SHP77 treated with DMSO at 0.1 percent for 48 hours (cell line): ENCODE measurements at places on chromosomes 7 and 10.

DNA sequence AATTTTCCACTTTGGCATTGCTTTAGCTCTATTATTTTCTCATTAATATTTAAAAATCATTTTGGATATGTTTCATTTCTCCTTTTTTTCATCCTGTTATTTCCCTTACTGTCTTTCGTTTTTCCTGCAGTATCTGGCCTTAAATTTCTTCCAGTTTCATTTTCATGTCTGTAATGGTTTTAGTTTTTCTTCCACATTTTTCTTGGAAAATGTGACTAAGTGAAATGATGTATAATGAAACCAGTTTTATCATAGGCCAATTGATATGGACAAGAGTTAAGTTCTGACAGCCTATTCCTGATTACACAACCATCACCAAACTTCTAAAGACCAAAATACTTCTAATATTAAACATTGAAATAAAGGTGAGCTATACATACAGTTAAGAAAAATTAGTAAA, 158.5 kb downstream of the LHFPL3 start:
- DNase-seq = no peak

- no peak for DNase-seq
Observed at GRCh38 chr10:5595994-5596471, 70.4 kb downstream of the ASB13 start.

DNA sequence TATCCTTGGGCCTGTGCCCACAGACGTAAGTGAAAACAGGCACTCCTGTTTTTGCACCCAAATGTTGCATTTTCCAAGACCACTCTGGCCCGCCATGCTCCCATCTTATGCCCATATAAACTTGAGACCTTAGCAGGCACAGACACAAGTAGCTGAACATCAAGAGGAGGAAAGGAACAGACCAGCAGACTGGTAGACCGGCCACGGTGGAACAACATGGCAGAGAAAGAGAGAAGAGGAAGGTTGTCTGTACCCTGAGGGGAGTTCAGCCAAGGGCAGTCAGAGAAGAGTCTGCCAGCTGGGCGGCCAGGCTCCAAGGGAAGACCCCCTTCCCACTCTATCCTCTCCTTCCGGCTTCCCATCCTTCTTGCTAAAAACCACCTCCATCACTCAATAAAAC, 85.3 kb downstream of the GPR37 start:
- no peak for DNase-seq

GRCh38 chr7:42878303-42878702, 33.6 kb downstream of the C7orf25 start:
- peak; percentile 35 for DNase-seq

DNA sequence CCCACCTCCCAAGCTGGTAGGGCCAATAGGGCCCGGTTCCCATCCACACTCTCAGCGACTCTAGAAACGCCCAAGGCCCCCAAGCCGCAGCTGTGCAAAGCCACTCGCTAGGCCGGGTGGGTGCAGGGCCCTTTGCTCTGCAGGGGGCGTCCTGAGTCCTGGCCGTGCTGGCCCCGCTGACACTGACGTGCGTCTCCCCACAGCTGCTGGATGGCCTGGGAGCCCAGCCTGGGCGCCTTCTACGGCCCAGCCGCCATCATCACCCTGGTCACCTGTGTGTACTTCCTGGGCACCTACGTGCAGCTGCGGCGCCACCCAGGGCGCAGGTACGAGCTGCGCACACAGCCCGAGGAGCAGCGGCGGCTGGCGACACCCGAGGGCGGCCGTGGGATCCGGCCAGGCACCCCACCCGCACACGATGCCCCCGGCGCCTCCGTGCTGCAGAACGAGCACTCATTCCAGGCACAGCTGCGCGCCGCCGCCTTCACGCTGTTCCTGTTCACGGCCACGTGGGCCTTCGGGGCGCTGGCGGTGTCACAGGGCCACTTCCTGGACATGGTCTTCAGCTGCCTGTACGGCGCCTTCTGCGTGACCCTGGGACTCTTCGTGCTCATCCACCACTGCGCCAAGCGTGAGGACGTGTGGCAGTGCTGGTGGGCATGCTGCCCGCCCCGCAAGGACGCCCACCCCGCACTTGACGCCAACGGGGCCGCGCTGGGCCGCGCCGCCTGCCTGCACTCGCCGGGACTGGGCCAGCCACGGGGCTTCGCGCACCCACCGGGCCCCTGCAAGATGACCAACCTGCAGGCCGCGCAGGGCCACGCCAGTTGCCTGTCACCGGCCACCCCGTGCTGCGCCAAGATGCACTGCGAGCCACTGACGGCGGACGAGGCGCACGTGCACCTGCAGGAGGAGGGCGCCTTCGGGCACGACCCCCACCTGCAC, 31.6 kb upstream of the KNDC1 start:
- no peak for DNase-seq

- DNase-seq = no peak
Observed at GRCh38 chr7:55060636-55061022, 41.8 kb downstream of the EGFR start.

- DNase-seq = no peak
Observed at GRCh38 chr7:11060893-11061292, 87.2 kb downstream of the PHF14 start.

- no peak for DNase-seq
Observed at GRCh38 chr10:75513292-75513885, 82.0 kb downstream of the LRMDA start.

- no peak for DNase-seq
Observed at GRCh38 chr7:122755696-122756095, 53.0 kb upstream of the RNF148 start.

GRCh38 chr7:66930341-66930740, 9.3 kb downstream of the TMEM248 start:
- DNase-seq = no peak

DNA sequence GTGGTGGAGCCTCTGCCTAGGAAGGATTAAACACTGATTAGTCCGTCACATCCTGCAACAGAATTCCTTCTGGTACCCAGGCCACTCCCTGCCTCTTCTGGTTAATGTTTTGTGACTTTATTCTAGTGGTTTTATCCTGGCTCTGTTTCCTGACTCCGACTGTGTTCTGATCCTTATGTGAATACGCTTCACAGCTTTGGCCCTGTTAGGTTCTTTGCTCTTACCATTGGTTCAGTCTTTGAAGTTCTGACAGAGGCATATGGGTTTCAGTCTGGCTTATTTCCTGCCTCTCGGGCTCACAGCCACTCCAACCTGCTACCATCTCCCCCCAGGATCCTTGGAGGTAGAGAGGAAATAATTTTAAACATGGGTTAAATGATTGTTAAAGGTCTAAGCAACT, 23.2 kb upstream of the FGL2 start:
- DNase-seq = no peak

DNA sequence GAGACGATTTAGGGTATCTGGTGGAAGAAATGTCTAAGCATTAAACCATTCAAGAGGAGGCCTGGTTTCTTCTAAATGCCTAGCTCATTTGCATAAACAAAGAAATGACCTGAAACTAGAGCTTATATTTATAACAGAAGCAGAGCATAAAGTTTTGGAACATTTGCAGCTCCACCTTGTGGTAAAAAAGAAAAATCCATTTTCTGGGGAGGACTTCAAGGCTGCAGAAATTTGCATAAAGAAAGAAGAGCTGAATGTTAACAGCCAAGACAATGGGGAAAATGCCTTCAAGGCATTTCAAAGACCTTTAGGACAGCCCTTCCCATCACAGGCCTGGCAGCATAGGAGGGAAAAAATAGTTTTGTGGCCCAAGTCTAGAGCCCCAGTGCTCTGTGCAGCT, 362.0 kb downstream of the ZNF248 start:
- no peak for DNase-seq

DNA sequence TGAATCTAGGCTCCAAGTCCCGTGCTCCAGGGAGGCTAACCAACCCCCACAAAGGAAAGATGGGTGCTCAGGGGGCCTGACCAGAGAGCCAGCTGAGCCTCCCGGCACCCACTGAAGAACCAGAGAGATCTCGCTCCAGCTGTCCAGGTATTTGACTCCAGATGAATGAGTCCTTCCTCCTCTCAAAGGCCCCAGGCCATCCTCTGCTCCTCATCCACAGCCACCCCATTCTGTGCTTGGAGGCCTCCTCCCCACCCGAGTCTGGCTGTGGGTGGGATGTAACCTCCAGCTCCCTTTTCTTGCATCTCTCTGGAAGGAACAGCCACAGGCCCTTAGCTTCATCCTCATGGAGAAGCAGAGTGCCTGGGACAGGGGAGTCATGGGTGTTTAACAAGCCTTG, 44.6 kb downstream of the VSTM4 start:
- DNase-seq = no peak

GRCh38 chr7:16914771-16915170, 33.0 kb upstream of the AGR3 start:
- no peak for DNase-seq

GRCh38 chr10:103872137-103872931, 17.0 kb upstream of the SH3PXD2A start:
- no peak for DNase-seq

GRCh38 chr10:51999096-51999495, 299.7 kb upstream of the CSTF2T start:
- DNase-seq = no peak

GRCh38 chr7:17195576-17195975, 102.9 kb upstream of the AHR start:
- DNase-seq = no peak

- DNase-seq = no peak
Observed at GRCh38 chr7:50629238-50629901, 64.2 kb upstream of the DDC start.

DNA sequence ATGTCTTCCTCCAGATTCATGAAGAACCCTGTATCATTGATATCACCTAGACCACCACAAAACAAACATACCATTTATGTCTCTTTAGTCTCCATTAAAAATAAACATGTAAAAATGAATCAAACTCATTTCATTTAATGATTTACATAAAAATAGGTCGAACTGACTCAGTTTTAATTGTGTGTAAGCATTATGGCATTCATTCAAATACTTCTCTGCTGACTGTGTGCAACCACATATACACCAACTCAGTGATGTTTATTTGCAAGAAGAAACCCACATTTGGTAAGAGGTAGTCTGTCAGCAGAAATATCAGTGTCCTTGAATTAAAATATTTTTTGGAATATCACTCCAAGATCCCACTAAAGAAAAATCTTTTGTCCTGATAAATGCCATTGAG, 30.5 kb downstream of the ABCB1 start:
- no peak for DNase-seq

DNA sequence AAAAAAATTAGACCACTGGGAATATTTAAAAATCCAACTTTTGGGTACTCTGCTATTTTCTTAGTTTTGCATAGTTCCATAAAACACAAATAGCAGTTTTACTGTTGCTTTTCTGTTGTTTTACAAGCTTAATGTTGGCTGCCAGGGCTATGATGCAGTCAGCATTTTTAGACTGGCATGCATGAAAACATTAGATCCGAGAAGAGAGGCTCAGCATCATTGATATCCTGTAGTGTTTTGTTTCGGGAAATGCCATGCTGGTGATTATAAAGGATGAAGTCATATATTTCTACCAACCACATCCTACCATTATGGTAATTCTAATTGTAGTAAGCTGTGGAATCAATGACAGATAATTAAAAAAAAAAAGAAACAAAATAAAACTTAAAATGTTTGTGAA, 104.6 kb downstream of the MBL2 start:
- DNase-seq = no peak

GRCh38 chr10:91901784-91902677, 7.3 kb downstream of the FGFBP3 start:
- DNase-seq = no peak

DNA sequence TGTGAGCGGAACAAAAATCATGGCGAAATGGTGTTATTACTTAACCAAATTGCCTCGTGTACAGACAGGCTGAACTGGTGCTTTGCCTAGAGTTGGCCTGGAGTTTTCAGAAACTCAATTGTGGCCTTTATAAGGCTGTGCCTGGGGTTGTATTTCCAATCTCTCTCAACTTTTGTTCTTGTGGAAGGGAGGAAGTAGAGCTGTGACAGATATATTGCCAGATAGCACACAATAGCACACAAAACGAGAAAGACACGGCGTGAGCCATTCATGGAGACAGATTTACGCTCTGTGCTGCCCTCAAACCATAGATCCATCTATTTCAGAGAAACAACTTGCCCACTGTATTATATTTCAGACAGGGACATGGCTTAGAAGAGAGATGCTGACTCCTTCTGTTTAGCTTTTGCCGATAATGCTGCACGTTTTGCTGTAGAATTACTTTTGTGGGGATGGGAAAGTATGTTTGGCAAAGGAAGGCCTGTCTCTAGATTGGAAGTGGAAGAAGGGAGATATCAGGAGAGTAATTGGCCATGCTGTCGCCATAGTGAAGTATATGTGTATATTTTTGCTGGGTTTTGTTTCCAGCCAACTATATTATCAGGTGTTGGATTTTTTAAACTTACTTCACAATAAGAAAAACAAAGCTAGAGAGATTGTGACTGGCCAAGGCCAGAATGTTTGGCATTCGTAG, 80.4 kb downstream of the AUTS2 start:
- DNase-seq = no peak

DNA sequence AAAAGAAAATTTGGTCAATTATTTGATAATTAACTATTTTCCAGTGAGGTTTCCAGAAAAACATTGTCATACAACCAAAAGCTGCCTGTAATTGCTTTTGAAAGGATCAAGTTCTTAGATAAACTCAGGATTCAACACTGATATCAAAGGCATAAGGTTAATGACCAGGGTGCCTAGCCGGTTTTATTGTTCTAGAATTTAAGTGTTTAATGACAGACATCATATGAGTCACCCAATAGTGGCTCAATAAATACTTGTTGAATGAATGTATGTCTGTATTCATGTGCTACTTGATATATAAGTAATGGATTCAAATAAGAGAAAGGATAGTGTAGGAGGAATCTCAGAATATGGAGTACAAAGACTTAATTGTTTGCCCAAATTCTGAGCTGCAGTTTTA, 196.1 kb upstream of the LRGUK start:
- no peak for DNase-seq

GRCh38 chr10:26567351-26567721, 129.2 kb downstream of the APBB1IP start:
- no peak for DNase-seq

GRCh38 chr10:72688208-72688651, 3.7 kb upstream of the MCU start:
- no peak for DNase-seq

DNA sequence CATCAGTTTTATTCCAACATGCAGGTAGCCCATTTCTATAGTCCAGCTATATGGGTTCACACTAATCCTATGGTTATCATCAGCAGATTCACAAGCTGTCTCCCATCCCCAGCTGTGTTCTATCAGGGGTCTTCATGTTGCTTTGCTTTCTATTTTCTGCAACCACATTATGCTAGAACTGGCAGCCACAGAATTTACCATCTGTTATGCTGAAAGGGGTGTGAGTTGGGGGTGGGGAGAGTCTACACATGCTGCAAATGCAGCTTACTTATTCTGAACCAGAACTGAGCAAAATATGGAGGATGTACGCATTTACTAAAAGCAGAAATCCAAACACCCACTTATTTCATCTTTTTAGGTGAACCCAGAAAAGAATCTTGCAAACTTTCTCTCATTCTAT, 32.9 kb downstream of the SHTN1 start:
- no peak for DNase-seq

- no peak for DNase-seq
Observed at GRCh38 chr7:92955081-92955480, 118.7 kb upstream of the CDK6 start.

DNA sequence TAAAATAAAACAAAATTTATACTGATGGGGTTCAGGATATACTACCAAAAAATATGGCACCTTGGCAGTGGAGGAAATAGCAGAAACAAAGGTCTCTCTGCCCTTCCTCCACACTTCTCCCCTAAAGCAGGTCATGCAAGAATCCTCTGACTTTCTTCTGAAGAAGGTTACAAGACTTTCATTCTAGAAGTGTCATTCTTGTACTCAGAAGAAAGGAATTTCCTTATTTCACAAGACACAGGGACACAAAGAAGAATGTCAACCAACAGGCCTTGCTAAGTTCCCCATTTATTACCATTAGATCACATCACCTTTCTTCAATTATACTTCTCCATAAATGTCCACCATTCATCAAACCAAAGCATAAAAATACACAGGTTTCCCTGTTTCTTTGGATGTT, 470.2 kb downstream of the PAXIP1 start:
- no peak for DNase-seq
